ENCODE measurements at places on chromosomes 13 and 19. TPM values are rescaled to one million over a fixed set of nuclear protein-coding genes. Genes with fewer than 3 reads are reported as not detected.
A peak's percentile ranks its signal among the peaks of the same experiment; 100 is the strongest.

KRTDAP gene
- not detected for total RNA-seq

PTH2 gene
- total RNA-seq, result not detected

TNNT1 gene
- 140 TPM for total RNA-seq

FFAR1 gene
- total RNA-seq, result not detected

PTGIR gene
- total RNA-seq, result 3.7 TPM

TRPM4 gene
- 31.5 TPM for total RNA-seq

NPAS1 gene
- not detected for total RNA-seq

CGB3 gene
- total RNA-seq, result not detected

TDRD12 gene
- not detected for total RNA-seq

DNA sequence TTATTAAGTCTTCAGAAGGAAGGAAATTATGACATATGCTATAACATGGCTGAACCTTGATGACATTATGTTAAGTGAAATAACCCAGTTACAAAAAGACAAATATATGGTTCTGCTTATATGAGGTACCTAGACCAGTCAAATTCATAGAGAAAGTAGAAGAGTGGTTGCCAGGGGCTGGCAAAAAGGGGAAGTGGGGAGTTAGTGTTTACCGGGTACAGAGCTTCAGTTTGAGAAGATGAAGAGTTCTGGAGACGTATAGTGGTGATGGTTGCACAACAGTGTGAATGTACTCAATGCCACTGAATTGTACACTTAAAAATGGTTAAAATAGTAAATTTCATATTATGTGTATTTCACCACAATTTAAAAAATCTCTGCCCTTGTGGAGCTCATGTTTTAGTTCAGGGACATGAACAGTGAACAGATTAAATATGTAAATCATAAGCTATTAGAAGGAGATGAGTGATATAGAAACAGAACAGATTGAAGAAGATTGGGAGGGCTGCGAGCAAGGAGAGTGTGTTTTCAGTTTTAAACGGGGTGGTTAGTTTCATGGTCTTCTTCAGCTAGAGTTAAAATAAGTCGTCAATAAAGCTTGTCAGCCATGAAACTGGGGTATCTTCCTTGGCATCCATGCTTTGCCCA, 355.2 kb downstream of the KCNRG start:
- H3K4me3 ChIP-seq, result no peak overlapping the region
- H3K27me3 ChIP-seq, result no peaks in the 10 kb centered on the region
- DNase-seq, result no peak
- no peaks in the 10 kb centered on the region for H3K36me3 ChIP-seq

DNA sequence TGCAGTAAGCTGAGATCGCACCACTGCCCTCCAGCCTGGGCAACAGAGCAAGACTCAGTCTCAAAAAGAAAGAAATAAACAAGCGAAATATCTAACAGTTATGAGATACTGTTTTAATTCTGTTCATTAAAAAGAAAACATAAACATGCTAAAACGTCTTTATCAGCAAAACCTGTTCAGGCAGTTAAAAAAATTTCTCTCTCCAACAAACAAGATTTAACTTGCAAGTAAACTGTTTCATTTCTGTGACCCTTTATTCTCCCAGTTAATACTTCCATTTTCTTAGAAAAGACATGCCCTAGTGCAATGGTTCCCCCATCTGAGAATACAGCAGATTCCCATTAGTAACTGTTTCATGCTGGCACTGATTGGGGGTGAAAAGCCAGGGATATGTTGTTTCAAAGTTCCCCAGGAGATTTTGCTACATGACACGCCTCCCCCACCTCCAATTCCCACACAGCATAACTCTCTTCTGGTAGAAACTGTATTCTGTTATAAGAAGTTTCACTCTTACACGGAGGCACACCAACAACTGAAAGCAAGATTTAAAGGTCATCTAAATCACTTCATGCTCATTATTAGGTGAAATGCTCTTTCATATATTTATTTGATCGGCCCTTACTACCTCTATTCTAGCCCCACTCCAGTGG, 24.4 kb downstream of the ELF1 start:
- H3K27ac ChIP-seq, result no peak overlapping the region
- H3K27me3 ChIP-seq, result no peaks in the 10 kb centered on the region
- H3K4me1 ChIP-seq, result peaks cover 70% of the 10 kb centered on the region
- no peaks in the 10 kb centered on the region for H3K36me3 ChIP-seq
- no peak for DNase-seq

DNA sequence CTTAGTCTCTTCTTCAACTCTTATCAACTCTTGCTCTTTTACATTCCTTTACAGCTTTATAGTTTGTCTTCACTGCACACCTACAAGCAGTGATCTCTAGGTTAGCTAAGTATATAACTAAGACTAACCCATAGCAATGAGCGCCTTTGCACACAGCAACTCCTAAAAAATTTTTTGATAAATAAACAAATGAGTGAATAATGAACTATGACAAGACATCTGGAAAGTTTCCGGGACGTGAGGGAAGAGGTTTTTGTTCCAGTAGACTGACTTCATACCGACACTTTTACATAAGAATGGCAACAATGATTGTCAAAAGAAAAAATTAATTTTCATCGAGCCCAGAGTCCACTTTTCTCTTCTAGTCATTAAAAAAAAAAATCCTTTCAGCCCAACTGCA, 98.3 kb downstream of the ELF1 start:
- no peak for DNase-seq
- no peaks in the 10 kb centered on the region for H3K36me3 ChIP-seq
- H3K27ac ChIP-seq, result peak overlapping the region; percentile 89
- no peaks in the 10 kb centered on the region for H3K27me3 ChIP-seq
- H3K4me3 ChIP-seq, result peak overlapping the region; percentile 76

DNA sequence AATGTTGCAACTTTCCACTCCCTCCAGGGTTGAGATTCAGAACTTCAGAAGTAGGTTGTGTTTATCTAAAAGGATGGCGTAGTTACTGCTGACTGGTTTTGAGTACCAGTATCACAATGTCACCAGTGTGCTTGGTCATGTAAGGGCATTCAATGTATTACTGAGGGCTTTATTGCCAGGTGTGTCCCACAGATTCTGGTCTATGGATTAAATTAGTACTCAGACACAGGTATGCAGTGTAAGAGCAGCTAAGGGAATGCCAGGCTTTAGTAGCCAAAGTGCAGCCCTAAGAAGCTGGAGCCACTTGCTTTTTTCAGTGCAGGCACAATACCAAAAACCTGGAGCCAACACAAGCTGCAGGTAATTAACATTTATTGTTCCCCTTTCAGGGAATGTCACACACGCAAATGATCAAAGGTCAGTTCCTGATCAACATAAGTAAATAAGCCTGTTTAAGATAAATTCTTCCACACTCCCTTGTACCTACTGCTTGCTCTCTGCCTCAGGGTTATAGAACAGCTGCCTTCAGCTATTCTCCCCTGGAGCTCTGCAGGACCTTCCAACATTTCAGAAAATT, 130.1 kb upstream of the ZNF91 start:
- H3K27ac ChIP-seq, result no peak overlapping the region
- no peak for DNase-seq
- H3K4me3 ChIP-seq, result no peak overlapping the region
- no peaks in the 10 kb centered on the region for H3K36me3 ChIP-seq
- H3K27me3 ChIP-seq, result no peaks in the 10 kb centered on the region

DNA sequence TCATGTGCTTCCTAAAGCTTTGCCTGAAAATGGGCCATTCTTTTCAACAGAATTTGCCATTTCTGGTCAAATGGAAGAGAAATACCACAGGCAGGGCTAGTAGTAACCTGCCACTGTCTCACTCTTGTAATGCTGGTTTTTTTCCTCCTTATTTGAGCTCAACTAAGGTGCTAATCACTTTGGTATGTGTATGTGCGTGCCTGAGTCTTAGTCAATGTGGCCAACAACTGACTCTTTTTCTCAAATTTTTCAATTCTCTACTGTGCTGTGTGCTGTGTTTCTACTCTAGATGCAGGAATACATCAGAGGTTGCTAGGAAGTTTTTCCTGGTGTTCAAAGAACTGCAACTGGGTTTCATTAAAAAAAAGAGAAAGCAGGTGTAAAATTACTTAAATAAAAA, 870.2 kb downstream of the EFNB2 start:
- DNase-seq, result no peak
- H3K36me3 ChIP-seq, result no peaks in the 10 kb centered on the region

- no peak for DNase-seq
- no peaks in the 10 kb centered on the region for H3K27me3 ChIP-seq
Observed at GRCh38 chr13:45658586-45659235, 43.2 kb upstream of the ERICH6B start.

DNA sequence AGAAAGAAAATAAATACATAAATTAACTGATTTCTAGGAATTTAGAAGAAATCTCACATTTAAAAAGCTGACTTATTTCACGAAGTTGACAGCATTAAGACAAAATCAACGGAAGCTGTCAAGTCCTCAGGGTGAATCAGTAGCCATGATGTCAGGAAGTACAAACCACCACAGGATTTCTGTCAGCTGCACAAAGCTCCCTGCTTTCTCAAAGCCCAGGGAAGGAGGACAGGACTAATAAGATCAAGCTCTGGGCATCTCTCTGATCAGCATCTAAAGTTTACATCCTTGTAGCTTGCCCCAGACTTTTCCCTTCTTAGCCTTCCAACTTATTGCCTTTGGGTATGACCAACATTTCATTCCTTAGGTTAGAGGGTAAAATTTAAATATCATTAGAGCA, 9.4 kb downstream of the DCT start:
- no peaks in the 10 kb centered on the region for H3K27me3 ChIP-seq
- no peaks in the 10 kb centered on the region for H3K36me3 ChIP-seq
- H3K4me1 ChIP-seq, result no peaks in the 10 kb centered on the region
- DNase-seq, result no peak
- no peak overlapping the region for H3K4me3 ChIP-seq
- no peak overlapping the region for H3K27ac ChIP-seq

GRCh38 chr19:38216785-38217641, 7.0 kb downstream of the DPF1 start:
- H3K27me3 ChIP-seq, result peaks cover 94% of the 10 kb centered on the region
- H3K4me3 ChIP-seq, result no peak overlapping the region
- no peaks in the 10 kb centered on the region for H3K4me1 ChIP-seq
- no peak overlapping the region for H3K27ac ChIP-seq
- DNase-seq, result no peak

- H3K4me3 ChIP-seq, result no peak overlapping the region
- no peak for DNase-seq
- H3K36me3 ChIP-seq, result peaks cover 38% of the 10 kb centered on the region
- H3K27me3 ChIP-seq, result no peaks in the 10 kb centered on the region
Observed at GRCh38 chr13:94630858-94631257, 29.2 kb downstream of the GPR180 start.

DNA sequence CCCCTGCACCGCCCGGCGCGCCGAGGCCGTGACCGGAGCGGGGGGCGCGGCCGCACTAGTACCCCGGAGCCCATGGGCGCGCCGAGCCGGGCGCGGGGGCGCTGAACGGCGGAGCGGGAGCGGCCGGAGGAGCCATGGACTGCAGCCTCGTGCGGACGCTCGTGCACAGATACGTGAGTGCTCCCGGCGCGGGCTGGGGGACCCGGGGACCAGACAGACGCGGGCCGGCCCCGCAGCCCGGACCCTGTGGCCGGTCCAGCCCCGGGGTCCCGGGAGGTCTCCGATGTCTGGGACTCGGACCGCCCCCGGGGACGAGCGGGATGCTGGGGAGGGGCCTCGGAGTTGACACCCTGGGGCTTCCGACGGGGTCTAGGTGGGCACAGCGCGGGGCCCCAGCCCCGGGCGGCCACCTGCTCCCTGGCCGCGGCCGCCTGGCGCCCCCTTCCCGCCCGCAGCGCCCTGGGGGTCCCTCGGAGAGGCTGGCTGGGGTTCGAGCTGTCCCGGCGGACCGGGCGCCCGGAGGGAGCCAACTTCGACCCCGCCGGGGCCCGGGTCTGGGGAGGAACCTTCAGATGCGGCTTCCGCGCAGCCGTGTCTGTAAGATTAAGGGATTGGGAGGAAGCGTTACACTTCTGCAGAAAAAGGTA, 568 bp downstream of the ATP11A start:
- peak overlapping the region; percentile 99 for H3K4me3 ChIP-seq
- peaks cover 66% of the 10 kb centered on the region for H3K4me1 ChIP-seq
- H3K27me3 ChIP-seq, result no peaks in the 10 kb centered on the region

GRCh38 chr13:112441779-112442310, 65.7 kb downstream of the SPACA7 start:
- no peaks in the 10 kb centered on the region for H3K36me3 ChIP-seq
- no peak overlapping the region for H3K27ac ChIP-seq
- H3K4me3 ChIP-seq, result no peak overlapping the region
- H3K4me1 ChIP-seq, result peaks cover 5% of the 10 kb centered on the region
- peaks cover 81% of the 10 kb centered on the region for H3K27me3 ChIP-seq

DNA sequence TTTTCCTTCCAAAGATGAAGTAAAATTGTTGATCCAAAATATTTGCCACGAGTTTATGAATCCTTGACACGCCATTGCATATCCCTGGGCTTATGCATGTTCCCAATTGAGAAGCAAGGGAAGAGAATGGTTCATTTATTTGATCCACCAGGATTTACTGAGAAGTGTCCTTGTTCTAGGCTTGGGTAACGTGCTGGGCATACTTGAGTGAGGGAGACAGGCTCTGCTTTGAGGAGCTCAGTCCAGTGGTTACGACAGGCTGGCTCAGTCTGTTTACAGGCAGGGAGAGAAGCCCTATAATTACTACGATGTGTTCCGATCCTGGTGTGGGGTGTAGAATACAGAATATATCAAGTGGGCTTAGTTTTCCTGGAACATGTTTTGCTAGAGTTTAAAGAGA, 6.3 kb upstream of the PNMA8C start:
- no peak overlapping the region for H3K27ac ChIP-seq
- H3K27me3 ChIP-seq, result peaks cover 22% of the 10 kb centered on the region

- no peak for DNase-seq
- H3K4me3 ChIP-seq, result no peak overlapping the region
- H3K36me3 ChIP-seq, result no peaks in the 10 kb centered on the region
- H3K27me3 ChIP-seq, result peaks cover 35% of the 10 kb centered on the region
- H3K4me1 ChIP-seq, result no peaks in the 10 kb centered on the region
Observed at GRCh38 chr19:54674021-54674617, 11.3 kb downstream of the LILRB4 start.

DNA sequence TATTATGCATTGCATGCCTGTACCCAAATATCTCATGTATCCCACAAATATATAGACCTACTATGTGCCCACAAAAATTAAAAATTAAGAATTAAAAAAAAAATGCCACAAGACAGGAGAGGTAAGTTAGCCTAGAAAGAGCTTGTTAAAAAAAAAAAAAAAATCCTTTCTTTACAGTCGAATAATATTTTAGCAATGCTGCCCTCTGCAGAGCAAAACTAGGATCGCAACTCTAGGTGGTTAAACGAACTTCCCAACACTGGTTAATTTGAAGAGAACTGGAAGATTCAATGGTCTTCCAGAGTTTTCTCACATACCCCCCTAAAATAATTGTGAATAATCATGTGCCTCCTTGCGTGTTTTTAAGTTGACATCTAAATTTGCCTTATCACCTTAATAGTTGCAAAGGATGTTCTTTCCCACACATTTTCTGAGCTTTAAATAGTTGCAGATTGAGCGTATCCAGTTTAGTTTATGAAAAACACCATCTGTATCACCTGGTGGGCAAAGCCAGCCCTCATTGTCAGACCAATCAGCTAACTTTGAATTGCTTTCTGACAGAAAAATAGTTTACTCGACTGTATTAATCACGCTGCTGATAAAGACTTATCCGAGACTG, 47.4 kb upstream of the RCBTB2 start:
- no peak overlapping the region for H3K4me3 ChIP-seq
- DNase-seq, result peak; percentile 60
- H3K4me1 ChIP-seq, result peaks cover 34% of the 10 kb centered on the region
- H3K27me3 ChIP-seq, result no peaks in the 10 kb centered on the region
- no peaks in the 10 kb centered on the region for H3K36me3 ChIP-seq
- peak overlapping the region; percentile 52 for H3K27ac ChIP-seq

- peaks cover 18% of the 10 kb centered on the region for H3K36me3 ChIP-seq
- H3K27me3 ChIP-seq, result no peaks in the 10 kb centered on the region
- no peaks in the 10 kb centered on the region for H3K4me1 ChIP-seq
- no peak overlapping the region for H3K4me3 ChIP-seq
Observed at GRCh38 chr13:75585153-75585552, 35.6 kb downstream of the UCHL3 start.

GRCh38 chr13:20424949-20425348, 100.7 kb downstream of the CRYL1 start:
- H3K27ac ChIP-seq, result no peak overlapping the region
- H3K4me3 ChIP-seq, result no peak overlapping the region
- H3K4me1 ChIP-seq, result peaks cover 15% of the 10 kb centered on the region
- H3K27me3 ChIP-seq, result no peaks in the 10 kb centered on the region
- DNase-seq, result no peak
